CD4-positive, alpha-beta T cell treated with Interleukin-17A for 1 hour (primary cell): ENCODE measurements at places on chromosomes 5 and 9.

- no peak for DNase-seq
Observed at GRCh38 chr5:169442913-169443784, 140.4 kb upstream of the SPDL1 start.

GRCh38 chr9:78921341-78921740 lies 624.4 kb downstream of the PSAT1 start:
- no peak for DNase-seq

DNA sequence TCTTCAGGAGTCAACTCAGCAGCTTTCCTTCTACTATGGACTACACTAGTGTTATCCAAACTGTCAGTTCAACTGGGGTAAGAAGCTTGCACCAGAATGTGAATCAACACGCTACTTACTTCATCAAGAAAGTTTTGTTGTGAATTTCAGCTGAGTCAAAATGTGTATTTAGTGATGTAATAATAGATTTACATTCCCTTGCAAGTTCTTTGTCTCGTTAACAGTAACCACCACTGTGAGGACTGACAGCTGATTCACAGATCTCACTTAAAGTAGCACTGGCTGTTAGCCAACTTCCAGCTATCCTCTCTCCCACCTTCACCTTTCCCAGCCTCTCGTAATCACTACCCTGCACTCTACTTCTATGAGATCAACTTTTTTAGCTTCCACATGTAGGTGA lies 445.3 kb downstream of the NTRK2 start:
- DNase-seq, result no peak

GRCh38 chr9:108953983-108954574 lies 19.9 kb downstream of the ABITRAM start:
- peak; percentile 55 for DNase-seq

DNA sequence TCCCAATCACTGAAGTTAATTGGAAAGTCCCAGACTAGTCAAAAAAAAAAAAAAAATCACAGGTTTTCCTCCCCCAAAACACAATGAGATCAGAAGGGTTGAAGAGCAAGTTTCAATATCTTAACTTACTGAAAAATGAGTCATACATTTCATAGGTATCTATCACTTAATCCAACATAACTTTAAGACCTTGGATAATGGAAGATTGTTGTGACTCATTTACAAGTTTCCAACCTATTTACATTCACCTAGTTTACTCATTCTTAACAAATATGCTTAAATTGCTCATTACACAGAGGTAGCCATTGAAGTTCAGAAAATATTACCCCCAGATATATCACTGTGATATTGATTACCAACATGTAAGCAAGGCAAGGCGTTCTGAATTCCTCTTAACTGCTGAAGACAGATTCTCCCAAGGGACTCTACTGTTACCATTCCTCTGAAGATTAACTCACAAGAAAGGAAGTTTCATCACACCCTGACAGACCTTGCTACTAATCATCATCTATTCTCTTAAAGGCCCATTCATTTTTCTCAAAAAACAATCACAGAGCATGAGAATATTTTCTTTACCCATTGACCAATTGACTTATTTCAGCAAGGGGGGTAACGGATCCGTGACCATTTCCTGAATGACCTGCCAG lies 563.8 kb downstream of the TLE1 start:
- DNase-seq, result no peak

- no peak for DNase-seq
Observed at GRCh38 chr9:129708793-129709192, 43.3 kb downstream of the PRRX2 start.

DNA sequence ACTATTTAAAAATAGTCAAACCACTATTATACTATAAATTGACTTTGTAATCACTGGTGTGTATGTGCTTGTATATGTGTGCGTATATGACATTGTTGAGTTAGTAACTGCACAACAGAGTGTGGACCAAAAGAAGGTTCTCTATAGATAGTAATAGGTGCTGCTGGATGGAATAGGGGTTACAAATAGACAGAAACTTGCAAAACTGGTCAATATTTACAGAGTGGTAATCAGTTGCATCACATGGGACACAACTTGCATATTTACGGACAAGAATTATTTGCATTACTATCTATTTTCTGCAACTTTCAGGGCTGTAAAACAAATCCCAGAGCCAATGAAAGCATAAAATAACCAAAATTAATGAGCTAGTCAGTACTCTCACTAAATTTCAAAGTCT lies 42.4 kb downstream of the TNFSF8 start:
- no peak for DNase-seq

- DNase-seq, result no peak
Observed at GRCh38 chr5:1919209-1919566, 36.5 kb upstream of the IRX4 start.

DNA sequence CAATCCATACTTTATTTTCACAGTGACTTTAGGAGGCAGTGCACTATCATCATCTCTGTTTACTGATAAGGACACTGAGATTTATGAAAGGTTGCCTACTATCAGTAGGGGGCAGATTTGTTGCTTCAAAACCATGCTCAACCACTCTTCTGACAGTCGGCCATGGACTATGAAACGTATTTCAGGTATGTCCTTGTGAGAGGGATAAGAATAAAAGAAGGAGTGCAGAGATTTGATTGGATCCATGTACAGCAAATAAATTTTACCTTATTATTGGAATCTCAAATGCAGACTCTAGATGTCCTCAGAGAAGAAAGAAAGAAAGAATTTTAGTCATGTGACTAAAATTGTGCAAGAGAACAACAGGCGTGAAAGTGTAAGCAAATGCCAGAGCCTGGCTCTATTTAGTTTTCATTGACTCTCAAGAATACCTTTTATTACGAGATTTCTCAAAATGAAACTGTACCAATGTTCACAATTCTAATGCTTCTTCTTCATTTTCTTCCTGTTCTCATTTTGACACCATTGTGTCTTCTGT lies 296.6 kb upstream of the RASA1 start:
- peak; percentile 12 for DNase-seq

GRCh38 chr5:93791518-93791972 lies 50.1 kb upstream of the POU5F2 start:
- DNase-seq, result no peak

DNA sequence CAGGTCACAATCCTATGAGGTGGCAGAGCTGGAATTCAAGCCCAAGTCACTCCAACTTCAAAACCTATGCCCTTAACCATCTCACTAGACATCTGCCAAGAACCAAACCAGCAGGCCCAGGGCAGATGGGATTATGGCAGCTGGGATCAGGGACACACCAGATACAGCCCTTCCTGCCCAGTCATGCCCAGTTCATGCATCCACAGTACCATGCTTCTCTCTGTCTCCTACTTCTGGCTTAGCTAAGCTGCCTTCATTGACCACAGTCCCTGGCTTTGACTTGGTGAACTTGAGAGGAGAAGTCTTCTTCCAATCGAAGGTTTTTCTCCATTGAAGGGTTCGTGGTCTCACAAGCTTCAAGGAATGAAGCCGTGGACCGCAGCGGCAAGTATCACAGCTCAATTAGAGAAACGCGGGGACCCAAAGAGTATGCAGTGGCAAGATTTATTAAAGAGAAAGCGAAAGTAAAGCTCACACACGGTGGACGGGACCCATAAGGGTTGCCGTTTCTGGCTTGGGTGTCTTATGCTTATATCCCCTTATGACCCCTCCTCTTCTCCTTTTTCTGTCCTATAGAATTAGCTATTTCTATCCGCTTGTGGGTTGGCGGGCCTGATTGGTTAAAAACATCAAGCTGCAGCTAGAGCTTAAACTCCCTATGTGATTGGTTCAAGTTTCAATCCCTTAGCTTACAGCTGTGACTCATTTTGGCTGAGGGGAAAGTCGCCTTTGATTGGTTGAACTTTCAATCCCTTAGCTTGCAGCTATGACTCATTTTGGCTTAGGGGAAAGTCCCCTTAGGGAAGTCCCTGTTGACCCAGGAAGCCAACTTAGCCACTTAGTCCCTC lies 101.2 kb downstream of the TRIM36 start:
- DNase-seq, result peak; percentile 66

- DNase-seq, result no peak
Observed at GRCh38 chr5:23494558-23494957, 12.9 kb upstream of the PRDM9 start.

- no peak for DNase-seq
Observed at GRCh38 chr5:144142824-144143162, 27.7 kb downstream of the YIPF5 start.

GRCh38 chr5:1074816-1075554 lies 36.9 kb downstream of the SLC12A7 start:
- no peak for DNase-seq

GRCh38 chr5:80959138-80959537 lies 1.0 kb upstream of the RASGRF2 start:
- DNase-seq, result no peak

DNA sequence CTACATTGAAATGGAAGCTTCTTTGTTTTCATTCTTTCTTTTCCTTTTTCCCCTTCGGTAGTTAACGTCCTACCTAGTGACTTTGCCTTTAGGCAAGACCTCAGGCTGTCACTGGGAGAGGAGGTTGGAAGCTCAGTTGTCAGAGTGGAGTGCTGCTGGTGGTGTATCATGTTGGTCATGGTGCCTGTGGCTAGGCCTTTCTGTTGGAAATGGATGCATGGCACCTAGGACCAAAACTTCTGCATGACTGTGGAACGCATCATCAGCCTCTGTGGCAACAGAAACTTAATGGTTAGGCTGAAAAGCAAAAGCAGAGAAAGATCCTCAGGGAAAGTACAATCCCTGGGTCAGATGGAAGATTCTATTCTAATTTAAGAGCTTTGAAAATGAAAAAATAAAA lies 57.9 kb downstream of the OSTF1 start:
- DNase-seq, result no peak

- DNase-seq, result no peak
Observed at GRCh38 chr5:180141068-180141660, 67.8 kb downstream of the RASGEF1C start.

DNA sequence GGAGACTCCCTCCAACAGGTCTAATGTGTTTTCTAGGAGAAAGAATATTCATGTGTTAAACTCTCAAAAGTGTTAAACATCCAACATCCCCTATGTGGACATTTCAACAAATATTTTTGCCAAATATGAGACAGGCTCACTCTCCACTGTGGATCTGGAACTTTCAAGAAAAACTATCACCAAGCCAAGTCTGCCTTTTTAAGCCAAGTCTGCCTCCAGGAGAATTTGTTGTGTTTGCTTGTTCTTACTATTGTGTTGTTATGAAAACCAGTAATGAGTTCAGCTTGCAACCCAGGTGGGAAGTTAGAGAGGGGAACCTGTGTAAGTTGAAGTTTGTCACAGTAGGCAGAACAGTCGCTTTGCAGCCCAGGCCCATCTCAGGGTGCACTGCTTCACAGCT lies 228.1 kb downstream of the NFIB start:
- no peak for DNase-seq
